OCI-M1 (cell line): ENCODE measurements at places on chromosomes 16 and 17.

DNA sequence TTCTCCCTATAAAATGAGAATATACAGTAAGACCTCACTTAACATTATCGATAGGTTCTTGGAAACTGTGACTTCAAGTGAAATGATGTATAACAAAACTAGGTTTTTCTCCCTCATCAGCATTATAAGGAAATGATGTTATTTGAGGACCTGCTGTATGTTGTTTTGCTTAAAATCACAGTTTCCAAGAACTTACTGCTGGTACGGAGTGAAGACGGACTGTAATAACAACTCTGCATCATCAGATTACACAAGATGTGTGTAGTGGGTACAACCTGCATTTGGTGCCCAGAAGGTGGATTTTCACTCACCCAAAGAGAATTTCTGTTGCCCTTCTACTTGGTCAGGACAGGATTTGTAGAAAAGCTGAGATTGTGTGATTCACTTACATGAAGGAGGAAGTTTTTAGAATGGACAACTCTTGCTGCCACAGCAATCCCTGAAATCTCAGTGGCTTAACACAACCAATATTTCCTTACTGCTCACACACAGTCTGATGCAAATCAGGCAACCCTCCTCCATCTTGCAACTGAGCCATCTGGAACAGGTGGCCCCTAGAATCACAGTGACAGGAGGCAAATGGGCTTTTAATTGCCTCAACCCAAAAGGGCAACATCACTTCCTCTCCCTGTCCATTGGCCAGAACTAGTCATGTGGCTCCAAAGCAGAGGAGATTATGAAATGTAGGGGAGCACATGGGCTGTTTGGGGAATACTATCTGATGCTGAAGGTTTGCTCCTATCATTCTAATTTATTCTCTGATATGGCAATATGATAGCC lies 67.6 kb upstream of the CACNG5 start:
- DNase-seq, result no peak

DNA sequence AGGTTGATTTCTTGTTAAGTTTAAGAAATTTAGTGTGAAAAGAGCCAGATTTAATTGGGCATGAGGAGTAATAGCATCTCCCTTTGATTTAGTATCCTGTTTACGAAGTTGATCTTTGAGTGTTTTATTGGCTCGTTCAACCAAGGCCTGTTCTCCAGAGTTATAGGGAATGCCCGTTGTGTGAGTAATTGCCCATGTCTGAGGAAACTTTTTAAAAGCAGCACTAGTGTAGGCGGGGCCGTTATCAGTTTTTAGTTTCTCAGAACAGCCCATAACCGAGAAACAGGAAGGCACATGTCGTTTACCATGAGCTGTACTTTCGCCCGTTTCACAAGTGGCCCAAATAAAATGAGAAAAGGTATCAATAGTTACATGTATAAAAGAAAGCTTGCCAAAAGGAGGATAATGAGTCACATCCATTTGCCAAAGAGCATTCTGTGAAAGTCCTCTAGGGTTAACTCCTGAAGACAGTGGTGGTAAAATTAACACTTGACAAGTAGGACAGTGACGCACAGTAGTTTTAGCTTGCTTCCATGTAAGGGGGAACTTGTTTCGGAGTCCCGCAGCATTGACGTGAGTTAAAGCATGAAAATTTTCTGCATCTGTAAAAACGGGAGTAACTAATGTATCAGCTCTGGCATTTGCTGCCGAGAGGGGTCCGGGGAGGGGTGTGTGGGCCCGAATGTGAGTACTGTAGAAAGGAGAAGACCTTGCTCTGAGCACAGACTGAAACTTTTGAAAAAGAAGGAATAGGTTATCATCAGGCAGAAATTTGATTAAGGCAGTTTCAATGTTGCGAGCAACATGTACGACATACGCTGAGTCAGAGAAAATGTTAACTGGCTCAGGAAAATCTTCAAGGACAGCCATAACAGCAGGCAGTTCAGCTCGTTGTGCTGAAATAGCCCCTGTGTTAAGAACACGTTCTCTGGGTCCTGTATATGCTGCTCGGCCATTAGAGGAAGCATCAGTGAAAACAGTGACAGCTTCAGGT lies 18.5 kb upstream of the KCTD5 start:
- DNase-seq, result peak; percentile 69

DNA sequence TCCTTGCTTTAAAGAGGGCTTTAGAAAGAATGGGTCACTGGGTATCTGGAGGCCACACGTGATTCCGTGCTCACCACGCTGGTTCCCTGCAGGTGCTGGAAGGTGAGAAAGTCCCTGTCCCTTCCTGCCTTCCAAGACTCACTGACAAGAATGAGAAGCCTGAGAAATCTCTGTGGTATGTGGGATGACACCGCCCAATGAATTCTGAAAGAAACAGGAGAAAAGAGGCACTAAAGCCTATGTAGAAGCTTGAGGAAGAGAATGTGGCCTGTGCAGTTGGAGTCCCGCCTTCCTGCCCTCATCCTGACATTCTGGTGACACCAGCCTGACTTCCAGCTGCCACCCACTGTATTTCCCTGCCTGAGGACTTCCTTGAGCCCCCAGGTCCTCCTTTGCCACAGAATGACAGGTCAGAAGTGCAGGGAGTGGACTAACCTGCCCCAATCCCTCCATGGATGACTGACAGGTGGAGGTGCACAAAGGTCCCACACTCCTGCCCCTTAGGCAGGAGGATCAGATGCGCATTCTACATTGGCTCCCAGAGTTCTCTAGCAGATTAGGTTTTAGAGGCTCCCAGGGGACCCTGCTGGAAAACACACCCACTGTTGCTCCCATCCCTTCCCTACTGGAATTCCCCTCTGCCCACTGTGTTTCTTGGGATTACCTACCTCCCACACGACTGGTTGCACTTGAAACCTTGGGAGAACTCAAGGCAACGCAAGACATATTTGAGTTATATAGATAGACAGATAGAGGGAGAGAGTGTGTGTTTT lies 38.6 kb upstream of the TENT4B start:
- no peak for DNase-seq

- DNase-seq, result peak; percentile 52
Observed at GRCh38 chr17:1275962-1276736, 3.3 kb upstream of the TRARG1 start.

DNA sequence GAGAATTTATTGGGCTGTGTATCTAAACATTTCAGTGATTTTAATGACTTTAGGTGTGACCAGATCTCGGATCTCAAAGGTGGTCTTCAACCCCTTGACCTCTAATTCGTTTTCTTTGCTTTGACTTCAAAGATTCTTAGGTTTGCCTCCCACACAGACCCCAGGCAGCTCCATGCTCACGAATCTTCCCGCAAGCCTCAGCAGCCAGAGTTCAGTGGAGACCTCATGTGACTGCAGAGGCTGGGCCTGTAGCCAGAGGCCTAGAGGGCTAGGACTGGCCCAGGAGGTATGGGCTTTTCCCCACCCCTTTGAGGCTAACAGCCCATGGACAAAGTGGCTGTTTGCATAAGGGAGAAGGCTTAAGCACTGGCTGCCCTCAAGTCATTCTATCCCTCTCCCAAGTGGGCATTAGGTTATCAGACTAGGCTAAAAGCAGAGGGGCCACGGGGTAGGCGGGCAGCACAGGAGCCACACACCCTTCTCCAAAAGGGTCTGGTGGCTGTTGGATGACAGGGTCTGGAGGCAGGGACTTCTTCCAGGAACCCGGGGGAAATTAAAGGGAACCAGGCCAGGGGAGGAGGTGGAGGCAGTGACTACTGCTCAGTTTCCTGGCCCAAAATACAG lies 3.0 kb downstream of the HIRIP3 start:
- peak; percentile 37 for DNase-seq

- peak; percentile 83 for DNase-seq
Observed at GRCh38 chr17:8212312-8213180, 2.2 kb upstream of the AURKB start.

DNA sequence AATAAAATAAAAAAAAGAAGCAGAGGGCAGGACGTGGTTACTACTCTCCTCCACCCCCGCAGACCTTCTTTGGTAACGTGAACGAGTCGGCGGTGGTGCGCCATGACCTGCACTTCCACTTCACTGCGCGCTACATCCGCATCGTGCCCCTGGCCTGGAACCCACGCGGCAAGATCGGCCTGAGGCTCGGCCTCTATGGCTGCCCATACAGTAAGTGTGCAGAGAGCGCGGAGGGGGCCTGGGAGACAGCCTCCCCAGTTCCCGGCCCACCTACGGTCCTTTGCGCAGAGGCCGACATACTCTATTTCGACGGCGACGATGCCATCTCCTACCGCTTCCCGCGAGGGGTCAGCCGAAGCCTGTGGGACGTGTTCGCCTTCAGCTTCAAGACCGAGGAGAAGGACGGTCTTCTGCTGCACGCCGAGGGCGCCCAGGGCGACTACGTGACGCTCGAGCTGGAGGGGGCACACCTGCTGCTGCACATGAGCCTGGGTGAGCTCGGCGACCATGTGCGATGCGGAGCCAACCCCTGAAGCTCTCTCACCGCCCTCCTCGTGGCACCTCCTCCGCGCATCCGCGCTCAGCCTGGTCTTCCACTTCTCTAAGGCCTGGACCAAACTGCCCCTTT lies 2.7 kb downstream of the CNTNAP1 start:
- no peak for DNase-seq

DNA sequence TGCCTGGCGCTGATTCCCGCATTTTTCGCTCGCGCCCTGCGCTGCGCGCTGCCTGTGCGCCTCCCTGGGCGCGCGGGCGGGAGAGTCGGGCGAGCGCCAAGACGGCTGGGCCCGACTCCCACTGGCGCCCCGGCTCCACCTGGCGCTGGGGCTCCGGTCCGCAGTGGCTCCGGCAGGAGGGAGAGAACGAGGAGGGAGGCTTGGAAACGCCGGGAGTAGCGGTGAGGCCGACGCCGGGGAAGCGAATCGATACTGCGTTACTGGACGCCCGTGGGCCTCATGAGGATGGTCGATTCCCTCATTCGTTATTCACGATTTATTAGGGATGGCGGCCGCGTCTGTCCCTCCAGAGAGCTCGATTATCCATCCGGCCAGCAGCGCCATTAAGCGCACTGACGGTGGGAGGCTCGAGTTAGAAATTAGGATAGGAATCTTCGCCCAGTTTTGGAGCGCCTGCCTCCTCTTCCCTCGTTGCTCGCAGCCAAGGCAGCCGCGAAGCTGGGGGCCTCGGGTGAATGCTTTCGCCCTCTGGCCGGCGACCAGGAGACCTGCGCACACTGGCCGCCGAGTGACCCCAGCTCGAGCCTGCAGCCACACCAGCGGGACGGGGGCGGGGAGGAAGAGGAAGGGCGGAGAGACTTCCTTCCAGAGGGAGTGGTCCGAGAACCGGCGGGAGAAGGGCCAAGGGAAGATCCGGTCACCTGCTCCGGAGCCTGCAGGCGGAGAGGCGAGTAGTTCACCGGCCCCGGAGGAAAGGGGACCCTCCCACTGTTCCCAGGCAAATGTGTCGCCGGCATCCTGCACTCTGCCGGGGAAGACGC lies 1.3 kb upstream of the PCGF2 start:
- DNase-seq, result peak; percentile 87

DNA sequence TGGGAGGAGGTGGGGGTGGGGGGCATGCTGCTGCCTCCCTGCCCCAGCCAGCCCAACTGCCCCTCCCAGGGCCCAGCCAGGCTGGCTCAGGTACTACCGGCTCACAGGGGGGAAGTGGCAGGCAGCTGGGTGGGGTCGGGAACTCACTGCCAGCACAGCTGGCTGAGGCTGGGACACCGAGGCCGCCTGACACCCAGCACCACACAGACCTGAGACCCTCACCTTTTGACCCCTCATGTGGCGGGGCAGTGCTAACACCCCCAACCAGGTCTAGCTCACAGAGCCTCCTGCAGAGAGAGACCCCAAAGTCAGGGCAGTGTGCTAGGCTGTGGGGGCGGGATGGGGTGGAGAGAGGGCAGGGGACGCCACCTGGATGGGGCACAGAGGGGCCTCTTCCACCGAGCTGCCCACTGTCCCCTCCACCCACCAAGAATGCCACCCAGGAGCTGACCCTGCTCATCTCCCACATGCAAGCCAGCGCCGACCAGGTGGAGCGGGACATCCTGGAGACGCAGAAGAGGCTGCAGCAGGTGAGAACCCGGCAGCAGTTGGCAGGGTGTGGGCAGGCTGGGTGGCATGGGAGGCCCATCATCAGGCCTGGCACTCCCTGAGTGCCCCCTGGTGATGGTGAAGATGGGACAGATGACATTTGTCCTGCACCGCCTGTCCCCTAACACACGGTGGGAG lies 3.0 kb downstream of the EVPLL start:
- no peak for DNase-seq

GRCh38 chr17:63997341-63998048 lies 656 bp upstream of the PRR29 start:
- no peak for DNase-seq

GRCh38 chr16:27233731-27234130 lies 30.4 kb downstream of the KDM8 start:
- no peak for DNase-seq

DNA sequence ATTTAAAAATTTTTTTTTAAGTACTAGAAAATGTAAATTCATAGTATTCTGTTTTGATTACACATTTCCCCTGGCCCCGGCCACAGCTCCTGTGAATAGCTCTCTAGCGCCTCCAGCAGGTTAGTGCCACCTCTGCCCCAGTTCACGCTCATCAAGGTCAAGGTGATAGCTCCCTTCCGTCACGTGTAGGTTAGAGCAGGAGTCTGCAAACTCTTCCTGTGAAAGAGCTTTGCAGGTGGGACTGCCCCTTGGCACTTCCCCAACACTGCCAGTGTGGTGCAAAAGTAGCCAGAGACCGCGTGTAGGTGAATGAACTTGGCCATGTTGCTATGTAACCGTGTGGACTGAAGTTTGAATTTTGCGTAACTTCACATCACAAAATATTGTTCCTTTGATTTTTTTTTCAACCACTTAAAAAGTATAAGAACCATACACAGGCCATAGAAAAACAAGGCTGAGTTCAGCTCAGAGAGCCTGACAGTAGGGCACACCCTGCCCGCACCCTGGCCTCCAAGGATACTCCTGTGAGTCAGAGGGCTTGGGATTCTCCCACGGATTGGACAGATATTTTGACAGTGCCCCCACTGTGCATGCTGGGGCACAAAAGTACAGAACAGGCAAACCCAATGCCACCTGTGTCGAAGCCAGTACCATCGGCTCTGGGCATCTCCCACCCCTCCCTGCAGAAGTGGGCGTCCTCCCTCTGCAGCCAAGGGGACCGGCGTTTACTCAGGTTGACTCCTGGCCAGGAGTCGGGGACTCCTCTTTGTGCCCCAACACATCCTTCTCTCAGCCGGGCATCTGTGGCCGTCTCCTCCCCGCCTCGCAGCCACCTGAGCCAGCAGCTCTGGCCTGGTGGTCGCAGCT lies 92.0 kb upstream of the CHMP6 start:
- DNase-seq, result peak; percentile 40

- no peak for DNase-seq
Observed at GRCh38 chr17:55794725-55795482, 44.1 kb downstream of the PCTP start.

DNA sequence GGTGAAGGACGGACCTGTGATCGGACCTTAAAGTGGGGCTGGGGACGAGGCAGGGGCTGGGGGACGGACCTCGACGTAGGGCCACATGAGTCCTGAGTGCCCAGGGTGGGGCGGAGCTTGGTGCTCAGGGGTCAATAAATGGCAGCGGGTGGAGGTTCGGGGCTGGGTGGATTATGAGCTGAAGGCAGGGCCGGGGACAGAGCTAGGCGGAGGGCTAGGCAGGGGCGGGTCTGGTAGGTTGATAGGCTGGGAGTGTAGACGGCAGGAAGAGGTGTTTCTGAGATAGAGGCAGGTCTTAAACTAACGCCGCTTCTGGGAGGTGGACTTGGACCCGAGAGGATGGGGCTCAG lies 733 bp downstream of the CHRNB1 start:
- no peak for DNase-seq

GRCh38 chr16:57013229-57013628 lies 23.9 kb downstream of the NLRC5 start:
- DNase-seq, result no peak
